Osteocyte (in vitro differentiated cells): ENCODE measurements at places on chromosomes 1 and 21.

GRCh38 chr21:39144191-39144590, 39.1 kb downstream of the PSMG1 start:
- no peak overlapping the region for H3K27ac ChIP-seq
- H3K4me1 ChIP-seq: peaks cover 4% of the 10 kb centered on the region
- H3K27me3 ChIP-seq: no peaks in the 10 kb centered on the region
- no peak overlapping the region for H3K4me3 ChIP-seq
- H3K36me3 ChIP-seq: peaks cover 5% of the 10 kb centered on the region

GRCh38 chr1:227888404-227889046, 59.2 kb downstream of the WNT9A start:
- no peaks in the 10 kb centered on the region for H3K36me3 ChIP-seq
- H3K4me3 ChIP-seq: no peak overlapping the region
- DNase-seq: peak; percentile 80
- H3K4me1 ChIP-seq: peaks cover 30% of the 10 kb centered on the region
- no peaks in the 10 kb centered on the region for H3K27me3 ChIP-seq

- H3K27ac ChIP-seq: no peak overlapping the region
- no peaks in the 10 kb centered on the region for H3K36me3 ChIP-seq
- no peak for DNase-seq
- H3K4me3 ChIP-seq: no peak overlapping the region
- H3K4me1 ChIP-seq: no peaks in the 10 kb centered on the region
Observed at GRCh38 chr1:153231785-153232184, 14.4 kb downstream of the PRR9 start.

DNA sequence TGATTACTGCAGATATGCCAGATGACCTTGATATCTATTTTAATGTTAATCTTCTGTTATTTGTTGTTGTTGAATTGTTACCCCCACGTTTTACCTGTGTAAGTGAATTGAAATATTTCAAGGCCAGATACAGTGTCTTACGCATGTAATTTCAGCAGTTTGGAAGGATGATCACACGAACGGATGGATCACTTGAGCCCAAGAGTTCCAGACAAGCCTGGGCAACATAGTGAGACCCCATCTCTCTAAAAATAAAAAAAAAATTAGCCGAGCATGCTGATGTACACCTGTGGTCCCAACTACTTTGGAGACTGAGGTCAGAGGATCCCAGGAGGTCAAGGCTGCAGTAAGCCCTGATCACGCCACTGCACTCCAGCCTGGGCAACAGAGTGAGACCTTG, 32.2 kb downstream of the SDCCAG8 start:
- peak overlapping the region; percentile 11 for H3K27ac ChIP-seq
- no peak for DNase-seq

DNA sequence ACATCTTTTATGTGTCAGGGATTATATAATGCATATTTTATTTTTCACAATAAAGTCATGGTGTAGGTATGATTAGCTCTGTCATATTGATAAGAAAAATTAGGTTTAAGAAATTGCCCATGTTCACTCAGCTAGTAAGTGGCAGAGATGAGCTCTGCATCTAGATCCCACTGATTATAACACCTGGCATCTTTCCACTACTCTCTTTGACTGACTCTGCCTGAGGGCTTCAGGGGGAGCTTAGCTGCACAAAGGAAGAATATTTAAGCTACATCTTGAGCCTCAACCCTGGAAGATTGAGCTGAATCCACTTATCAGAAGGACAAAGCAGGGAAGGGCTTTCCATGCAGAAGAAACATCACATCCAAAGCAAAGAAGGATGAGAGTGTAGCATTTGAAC, 190.4 kb downstream of the MIS18A start:
- peaks cover 8% of the 10 kb centered on the region for H3K27me3 ChIP-seq
- no peak overlapping the region for H3K27ac ChIP-seq
- no peak overlapping the region for H3K4me3 ChIP-seq
- DNase-seq: no peak
- peaks cover under 1% of the 10 kb centered on the region for H3K4me1 ChIP-seq
- no peaks in the 10 kb centered on the region for H3K36me3 ChIP-seq

DNA sequence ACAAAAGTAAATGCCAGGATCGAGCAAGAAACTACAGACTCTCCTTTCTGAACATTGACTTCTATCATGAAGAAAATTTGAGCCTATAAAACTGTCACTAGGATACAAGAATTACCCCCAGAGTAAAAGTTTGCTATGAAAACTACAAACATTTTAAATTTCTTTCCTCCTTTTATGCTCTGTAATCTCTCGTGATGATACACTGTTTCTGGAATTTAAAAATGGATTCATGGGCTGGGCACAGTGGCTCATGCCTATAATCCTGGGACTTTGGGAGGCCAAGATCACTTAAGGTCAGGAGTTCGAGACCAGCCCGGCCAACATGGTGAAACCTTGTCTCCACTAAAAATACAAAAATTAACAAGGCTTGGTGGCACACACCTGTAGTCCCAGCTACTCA, 181.3 kb downstream of the ZNF281 start:
- peaks cover 7% of the 10 kb centered on the region for H3K27me3 ChIP-seq
- H3K4me3 ChIP-seq: no peak overlapping the region
- DNase-seq: no peak
- H3K36me3 ChIP-seq: no peaks in the 10 kb centered on the region

DNA sequence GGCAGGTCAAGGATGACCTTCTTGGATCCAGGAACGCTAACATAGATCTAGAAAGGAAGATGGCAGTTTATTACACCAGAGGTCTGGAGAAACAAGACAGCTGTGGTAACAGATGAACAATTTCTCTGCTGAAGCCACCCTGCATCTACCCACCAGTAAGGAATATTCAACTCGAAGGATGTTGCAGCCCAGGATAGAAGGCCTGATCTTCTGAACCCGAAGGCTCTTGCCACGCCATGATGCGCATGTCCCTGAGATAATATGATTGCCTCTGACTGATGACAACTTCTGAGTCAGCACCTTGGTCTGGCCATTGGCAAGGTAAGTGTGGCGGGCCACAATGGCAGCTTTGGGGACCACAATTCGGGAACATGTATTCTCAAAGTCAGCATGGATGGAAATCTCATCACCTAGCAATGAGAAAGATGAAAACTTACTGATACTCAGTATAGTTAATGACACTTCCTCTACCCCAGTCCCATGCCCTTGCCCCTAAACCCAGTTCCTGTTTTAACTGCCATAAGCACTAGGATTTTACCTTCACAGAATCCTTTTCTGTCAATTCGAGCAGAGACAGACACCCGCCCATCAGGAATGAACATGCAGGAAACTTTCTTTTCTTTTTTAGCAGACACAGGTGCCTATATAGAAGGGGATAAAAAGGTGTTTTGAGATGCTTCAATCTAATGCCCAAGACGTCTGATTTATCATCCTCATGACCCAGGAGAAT, 1.8 kb downstream of the TXNIP start:
- peak overlapping the region; percentile 94 for H3K4me3 ChIP-seq
- peaks cover 61% of the 10 kb centered on the region for H3K4me1 ChIP-seq
- DNase-seq: no peak
- H3K36me3 ChIP-seq: peaks cover 38% of the 10 kb centered on the region

DNA sequence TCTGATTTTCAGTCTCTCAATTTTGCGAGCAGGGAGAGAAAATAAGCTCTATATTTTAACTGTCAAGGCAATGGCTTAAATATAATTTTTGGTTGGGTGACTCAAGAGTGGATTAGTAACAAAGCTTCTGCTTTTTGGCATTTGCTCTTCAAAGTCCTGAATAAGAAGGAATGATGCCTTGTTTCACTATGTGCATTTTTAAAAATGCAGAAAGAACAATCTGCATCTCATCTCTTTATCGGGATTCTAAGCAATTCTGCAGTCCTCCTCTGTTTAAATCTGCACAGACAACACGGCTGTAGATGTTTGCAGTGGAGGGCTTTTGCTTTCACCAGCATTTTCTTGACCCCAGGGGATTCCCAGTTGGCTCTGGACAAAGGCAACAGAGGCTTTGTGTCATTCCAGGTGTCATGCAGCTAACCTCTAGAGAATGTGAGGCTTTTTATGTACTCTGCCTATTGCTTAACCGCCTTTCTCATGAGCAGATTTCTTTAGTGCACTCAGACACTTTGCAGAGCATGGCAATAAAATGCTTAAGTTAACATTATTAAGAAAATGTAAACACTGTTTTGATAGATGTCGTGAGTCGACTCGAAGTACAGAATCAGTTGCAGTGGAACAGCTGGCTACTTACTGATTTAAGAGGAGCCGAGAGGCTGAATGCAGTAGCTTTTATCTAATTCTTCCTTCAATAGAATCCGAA, 783.2 kb upstream of the NEGR1 start:
- no peaks in the 10 kb centered on the region for H3K4me1 ChIP-seq
- no peak for DNase-seq
- H3K4me3 ChIP-seq: no peak overlapping the region
- H3K27ac ChIP-seq: no peak overlapping the region
- H3K27me3 ChIP-seq: no peaks in the 10 kb centered on the region

GRCh38 chr1:12019858-12020509, 686 bp downstream of the MIIP start:
- no peaks in the 10 kb centered on the region for H3K27me3 ChIP-seq
- no peak for DNase-seq
- H3K4me3 ChIP-seq: peak overlapping the region; percentile 85
- peaks cover 5% of the 10 kb centered on the region for H3K4me1 ChIP-seq

- H3K4me1 ChIP-seq: peaks cover 25% of the 10 kb centered on the region
- DNase-seq: no peak
- no peaks in the 10 kb centered on the region for H3K27me3 ChIP-seq
- H3K4me3 ChIP-seq: no peak overlapping the region
Observed at GRCh38 chr1:8862528-8862927, 16.0 kb downstream of the ENO1 start.

DNA sequence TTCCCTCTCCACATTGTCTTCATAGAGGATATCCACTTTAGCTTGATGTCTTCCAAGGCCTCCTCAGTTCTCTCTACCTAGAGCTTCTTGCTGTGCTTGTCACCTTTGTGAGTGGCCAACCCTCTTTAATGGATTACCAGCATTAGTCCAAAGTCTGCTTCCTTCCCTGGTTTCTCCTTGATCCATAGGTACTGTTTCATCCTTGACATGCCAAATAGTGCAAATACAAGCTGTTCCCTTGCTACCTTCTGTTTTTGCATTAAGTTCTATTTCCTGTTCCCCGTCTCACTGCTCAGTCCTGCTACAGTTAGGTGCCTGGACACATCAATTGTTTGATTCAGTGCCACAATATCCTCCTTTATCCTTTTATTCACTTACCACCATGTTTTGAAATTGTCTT, 19.2 kb downstream of the MAST2 start:
- H3K27me3 ChIP-seq: no peaks in the 10 kb centered on the region
- DNase-seq: no peak
- H3K4me3 ChIP-seq: no peak overlapping the region
- H3K36me3 ChIP-seq: peaks cover 25% of the 10 kb centered on the region
- no peaks in the 10 kb centered on the region for H3K4me1 ChIP-seq

GRCh38 chr21:38915546-38915945, 109.8 kb downstream of the ETS2 start:
- H3K27ac ChIP-seq: no peak overlapping the region
- DNase-seq: no peak
- H3K36me3 ChIP-seq: no peaks in the 10 kb centered on the region

- H3K36me3 ChIP-seq: no peaks in the 10 kb centered on the region
- DNase-seq: no peak
- H3K27ac ChIP-seq: no peak overlapping the region
- H3K4me1 ChIP-seq: no peaks in the 10 kb centered on the region
Observed at GRCh38 chr1:233689017-233689747, 75.3 kb downstream of the KCNK1 start.

DNA sequence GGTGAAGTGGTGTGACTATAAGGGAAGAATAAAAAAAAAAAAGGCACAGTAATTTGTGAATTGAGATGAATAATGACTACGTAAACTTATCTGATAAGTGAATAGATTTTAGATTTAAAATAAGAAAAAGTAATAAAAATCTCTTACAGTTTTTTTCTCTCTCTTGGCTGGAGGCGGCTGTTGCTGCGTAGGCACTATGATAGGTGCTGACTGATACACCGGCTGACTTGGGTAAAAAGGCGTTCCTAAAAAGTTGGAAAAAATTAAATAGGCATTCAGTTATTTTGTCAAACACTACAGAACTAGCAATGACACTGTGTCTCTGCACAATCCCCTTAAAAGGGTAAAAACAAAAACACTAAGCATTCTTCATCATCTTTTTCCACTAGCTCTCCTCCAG, 185.7 kb upstream of the HP1BP3 start:
- H3K4me1 ChIP-seq: peaks cover 10% of the 10 kb centered on the region
- no peak overlapping the region for H3K27ac ChIP-seq
- H3K4me3 ChIP-seq: no peak overlapping the region

DNA sequence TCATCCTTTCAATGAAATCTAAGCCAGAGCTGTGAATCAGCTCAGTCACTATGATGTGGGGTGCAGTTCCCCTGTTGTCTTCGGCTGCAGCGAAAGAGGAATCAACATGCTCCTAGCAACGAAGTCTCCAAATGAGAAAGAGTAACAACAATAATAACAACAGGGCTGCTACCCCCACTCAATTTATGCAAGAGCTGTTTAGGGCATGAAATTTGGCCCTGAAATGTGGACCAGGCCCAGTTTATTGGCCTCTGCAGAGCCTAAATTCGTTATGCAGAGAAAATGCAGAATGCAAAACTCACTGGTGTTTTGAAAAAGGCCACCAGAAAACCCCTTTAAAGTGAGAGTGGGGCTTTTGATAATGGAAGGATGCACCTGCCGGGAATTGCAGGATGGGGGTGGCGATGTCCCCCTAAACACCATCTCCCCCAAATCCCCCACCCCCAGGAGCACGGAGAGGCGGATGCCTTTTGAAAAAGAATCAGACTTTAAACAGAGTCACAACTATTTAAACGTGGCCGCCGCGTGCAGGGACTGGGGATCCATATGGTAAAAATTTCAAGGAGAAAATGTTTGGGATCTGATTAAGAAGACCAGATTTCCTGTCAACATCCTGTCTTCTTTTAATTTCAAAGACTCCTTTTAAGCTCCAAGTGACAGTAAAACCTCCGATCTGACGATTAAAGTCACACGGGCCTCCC, 1.9 kb downstream of the RUNX3 start:
- H3K4me1 ChIP-seq: peaks cover 22% of the 10 kb centered on the region
- H3K4me3 ChIP-seq: no peak overlapping the region
- no peak for DNase-seq
- no peaks in the 10 kb centered on the region for H3K36me3 ChIP-seq
- H3K27me3 ChIP-seq: peaks cover 76% of the 10 kb centered on the region
- no peak overlapping the region for H3K27ac ChIP-seq

DNA sequence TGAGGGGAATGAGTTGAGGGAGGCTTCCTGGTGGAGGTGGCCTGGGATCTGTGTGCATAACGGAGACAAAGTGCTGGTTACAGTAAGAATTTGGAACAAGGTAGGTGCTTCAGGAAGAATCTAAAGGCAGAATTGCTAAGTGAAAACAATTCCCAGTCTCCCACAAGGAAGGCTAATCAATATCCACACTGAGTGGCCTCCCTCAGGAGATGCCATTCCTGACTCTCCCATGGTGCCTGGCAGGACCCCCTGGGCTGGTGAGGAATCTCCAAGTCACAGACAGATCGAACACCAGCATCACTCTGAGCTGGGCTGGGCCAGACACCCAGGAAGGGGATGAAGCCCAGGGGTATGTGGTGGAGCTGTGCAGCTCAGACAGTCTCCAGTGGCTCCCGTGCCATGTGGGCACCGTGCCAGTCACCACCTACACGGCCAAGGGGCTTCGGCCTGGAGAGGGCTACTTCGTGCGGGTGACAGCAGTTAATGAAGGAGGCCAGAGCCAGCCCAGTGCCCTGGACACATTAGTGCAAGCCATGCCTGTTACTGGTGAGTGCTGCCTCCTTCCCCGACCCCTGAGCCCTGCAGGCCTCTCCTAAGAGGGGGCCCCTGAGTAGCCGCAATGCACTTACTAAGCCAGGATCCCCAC, 30.7 kb downstream of the IGFN1 start:
- DNase-seq: peak; percentile 82
- H3K4me3 ChIP-seq: no peak overlapping the region
- no peaks in the 10 kb centered on the region for H3K4me1 ChIP-seq
- no peaks in the 10 kb centered on the region for H3K36me3 ChIP-seq
